ENCODE measurements at places on chromosomes 1 and 21.
A peak's percentile ranks its signal among the peaks of the same experiment; 100 is the strongest.

DNA sequence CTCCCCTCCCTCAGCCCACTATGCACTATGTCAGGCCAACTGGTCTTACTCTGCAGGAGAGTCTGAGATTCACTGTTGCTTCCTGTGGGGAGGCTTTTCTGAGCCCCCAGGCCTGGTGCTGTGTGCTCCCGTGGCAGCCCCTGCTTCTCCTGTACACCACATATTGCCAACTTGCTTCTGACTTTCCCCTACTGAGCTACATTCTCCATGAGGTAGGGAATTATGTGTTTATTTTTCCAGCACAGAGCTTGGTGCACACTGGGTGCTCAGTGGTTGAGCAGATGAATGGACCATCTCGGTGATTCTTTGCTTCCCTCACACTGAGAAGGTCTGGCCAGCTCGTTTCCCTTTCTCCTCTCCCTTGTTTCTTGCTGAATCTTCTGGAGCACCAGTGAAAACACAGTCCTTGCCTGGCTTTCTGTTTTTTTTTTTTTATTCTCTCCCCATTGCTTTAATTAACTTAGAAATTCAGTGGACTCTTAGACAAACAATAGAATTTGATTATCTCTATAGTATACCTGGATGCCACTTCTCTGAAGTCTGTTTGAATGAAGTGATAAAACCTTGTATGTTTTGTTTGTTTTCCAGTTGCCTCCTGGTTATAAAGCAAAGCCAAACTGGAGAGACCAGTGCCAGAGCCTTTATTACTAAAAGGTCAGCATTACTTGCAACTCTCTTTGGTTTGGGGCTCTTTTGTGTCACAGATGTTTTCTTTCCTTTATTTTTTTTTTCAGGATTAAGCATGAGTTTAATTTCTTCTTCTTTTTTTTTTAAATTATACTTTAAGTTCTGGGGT, 50.3 kb upstream of the CNIH3 start:
- no peak for DNase-seq

DNA sequence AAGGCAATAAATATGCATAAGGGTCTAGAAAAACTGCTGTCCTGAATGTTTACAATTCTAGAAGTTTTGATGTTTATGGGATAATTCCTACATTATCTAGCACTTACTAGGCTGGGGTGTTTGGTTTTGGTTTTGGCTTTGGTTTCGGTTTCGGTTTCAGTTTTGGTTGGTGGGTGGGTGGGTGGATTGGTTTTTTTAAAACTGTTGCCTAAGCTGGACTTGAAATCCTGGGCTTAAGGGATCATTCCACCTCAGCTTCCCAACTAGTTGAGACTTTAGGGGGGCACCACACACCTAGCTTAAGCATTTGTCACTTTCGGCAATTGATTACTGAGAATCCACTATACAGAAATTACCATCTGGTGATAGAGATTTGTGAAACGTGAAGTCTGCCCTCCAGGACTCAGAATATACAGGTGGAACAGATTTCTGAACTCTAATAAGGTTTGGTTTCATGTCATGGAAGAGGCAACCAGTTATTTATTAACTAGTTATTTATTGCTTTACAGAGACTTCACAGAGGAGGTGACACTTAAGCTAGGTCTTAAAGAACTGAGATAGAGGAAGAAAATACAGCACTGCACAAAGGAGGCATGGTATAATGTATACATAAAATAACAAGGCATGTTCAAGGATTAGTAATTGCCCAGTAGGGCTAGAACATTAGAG, 69.6 kb downstream of the PIK3R3 start:
- no peak for DNase-seq

DNA sequence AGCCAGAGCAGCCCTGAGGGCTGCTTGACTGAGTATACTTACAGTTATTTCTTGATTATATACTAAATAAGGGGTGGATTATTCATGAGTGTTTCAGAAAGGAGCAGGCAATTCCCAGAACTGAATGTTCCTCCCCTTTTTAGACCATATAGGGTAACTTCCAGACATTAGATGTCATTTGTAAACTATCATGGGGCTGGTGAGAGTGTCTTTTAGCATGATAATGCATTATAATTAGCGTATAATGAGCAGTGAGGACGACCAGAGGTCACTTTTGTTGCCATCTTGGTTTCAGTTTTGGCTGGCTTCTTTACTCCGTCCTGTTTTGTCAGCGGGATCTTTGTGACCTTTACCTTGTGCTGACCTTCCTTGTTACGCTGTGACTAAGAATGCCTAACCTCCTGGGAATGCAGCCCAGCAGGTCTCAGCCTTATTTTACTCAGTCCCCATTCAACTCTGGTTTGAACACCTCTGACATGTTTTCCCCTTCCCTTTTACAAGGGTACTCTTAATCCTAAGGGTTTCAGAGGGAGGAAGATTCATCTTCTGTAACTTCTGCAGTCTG, 16.2 kb downstream of the KCTD3 start:
- no peak for DNase-seq

- DNase-seq: no peak
Measured at GRCh38 chr1:14142397-14143100, 442.6 kb downstream of the PRDM2 start.

GRCh38 chr1:90358448-90358847, 358.7 kb downstream of the BARHL2 start:
- no peak for DNase-seq

DNA sequence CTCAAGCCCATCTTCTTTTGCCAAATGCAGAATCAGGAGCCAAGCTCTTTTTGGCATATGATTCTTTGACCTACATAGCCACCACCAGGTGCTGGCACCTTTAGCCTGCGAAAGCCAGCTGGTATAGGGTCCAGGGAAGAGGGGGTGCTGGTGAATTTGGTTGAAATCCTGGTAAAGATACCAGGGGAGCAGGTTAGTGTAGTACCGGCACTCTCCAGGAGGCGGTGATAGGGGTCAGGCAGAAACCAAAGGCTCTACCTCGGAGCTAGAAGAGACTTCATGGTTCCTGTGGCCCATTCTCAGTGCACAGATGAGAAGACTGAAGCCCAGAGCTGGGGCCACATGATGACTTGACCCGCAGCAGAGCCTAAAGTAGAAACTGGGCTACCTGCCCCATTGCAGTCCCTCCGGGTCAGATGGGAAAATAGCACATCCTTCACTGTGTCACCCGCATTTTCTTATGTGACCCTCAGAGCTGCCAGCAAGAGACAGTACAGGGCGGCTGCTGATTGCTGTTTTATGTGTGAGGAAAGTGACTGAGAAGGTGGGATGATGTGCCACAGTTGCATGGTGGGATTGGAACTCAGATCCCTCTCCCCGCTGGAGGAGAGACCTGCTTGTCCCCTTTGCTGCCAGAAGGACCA, 36.0 kb upstream of the IL19 start:
- peak; percentile 22 for DNase-seq

GRCh38 chr21:16476056-16476825, 746.5 kb downstream of the USP25 start:
- DNase-seq: no peak

DNA sequence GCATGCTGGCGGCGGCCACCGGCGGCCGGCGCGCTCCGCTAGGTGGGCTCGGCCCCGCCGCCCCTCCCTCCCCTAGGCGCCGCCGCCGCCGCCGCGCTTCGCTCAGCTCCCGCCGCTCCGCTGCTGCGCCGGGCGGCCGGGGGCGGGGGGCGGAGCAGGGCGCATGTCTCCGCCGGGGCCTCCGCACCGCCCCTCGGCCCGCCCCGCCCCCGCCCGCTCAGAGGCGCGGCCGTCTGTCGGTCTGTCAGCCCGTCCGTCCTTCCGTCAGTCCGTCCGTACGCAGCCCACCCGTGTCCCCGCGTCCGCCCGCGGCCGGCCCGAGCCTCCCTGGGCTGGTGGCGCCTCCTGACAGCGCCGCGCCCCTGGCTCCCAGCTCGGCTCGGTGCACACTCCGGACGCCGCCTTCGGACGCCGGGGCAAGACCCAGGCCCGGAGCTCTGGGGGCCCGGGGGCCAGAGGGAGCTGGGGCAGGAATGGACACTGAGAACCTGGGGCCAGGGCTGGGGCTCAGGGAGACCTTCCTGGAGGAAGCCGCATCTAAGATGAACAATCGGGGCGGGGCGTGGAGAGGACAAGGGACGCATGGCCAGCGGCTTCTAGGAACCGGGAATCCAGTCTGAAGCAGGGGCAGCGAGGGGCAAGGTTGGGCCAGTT, at the start of gene GPR153:
TSS of gene GPR153 (minus strand) at position 138 of the 654 bp plus-strand sequence. CDS start 6,193 bp downstream, outside the sequence.
- DNase-seq: no peak

DNA sequence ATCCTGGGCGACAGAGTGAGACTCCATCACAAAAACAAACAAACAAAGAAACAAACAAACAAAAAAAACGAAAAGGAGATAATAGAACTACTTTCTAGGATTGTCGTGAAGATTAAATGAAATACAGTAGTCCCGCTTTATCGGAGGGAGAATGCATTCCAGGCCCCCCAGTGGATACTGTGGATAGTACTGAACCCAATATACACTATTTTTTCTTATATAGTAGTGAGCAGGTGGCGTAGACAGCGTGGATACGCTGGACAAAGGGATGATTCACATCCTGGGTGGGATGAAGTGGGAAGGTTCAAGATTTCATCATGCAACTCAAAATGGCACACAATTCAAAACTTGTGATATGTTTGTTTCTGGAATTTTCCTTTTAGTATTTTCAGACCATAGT, 8.0 kb downstream of the SLC35F3 start:
- DNase-seq: no peak

- no peak for DNase-seq
Measured at GRCh38 chr1:109535481-109535880, 4.2 kb upstream of the GPR61 start.

GRCh38 chr1:12215118-12215961, 14.5 kb upstream of the VPS13D start:
- DNase-seq: no peak

DNA sequence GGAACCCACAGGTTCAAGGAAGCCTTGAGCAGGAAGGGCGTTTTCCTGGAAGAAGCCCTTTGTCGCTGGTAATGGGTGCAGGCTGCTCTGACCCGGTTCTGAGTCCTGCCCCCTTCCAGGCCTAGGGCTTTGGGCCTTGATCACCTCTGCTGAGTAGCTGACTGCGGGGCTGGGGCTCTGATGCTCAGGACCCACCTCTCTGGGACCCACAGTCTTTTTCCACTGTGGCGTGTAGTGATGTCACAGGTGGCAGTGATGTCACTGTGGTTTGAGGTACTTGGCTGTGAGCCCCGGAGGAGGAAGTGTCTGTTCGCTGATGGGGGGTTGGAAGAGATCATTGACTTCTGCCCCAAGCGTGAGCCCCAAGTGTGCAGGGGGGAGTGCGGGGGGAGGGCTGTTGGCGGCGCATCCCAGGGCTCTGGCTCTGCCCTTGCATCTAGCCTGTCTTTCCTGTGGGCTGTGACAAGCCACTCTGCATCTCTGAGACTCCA, 6.9 kb downstream of the TNFRSF1B start:
- no peak for DNase-seq

DNA sequence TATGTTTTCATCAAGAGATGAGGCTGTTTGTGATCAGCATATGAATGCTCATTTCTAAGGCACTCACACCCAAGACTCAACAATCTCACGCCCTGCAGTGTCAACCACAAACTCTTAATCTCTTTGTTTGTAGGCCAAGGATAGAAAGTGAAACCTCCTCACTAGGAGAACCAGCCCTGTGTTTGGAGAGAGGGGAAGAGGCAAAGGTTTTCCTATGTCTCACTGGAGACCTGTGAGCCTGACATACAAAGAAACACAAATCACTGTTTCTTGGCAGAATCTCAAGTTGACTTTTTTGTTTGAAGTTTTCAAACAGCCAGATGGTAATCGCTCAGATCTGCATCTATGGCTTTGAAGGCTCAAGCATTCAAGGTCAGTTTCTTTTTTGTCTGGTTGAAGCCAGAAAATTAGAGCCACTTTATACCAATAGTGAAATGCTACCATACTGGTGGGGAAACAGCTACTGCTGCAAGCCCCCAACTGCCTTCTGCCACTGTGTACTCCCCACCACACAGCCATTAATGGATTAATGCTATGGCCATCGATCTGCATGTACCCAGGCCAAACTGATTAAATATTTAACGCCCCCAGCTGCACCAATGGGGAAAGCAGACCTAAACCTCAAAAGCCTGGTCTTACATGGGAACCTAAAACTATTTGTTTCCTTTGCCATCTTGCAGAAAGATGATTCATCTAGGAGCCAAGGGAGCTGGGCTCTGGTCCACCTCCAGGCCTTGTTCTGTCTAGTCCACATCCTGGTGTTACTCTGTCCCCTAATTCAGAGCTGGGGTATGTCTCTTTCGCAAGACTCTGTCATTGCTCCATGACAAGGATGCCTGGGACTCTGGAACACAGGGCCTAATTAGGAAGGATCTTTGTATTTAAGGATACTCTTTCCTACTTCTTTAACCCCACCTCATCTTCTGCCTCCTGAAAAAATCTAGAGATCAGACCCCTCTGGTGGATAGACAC, 16.3 kb downstream of the PDZK1 start:
- no peak for DNase-seq

- DNase-seq: no peak
Measured at GRCh38 chr1:66327588-66327987, 206.4 kb upstream of the SGIP1 start.

- no peak for DNase-seq
Measured at GRCh38 chr1:236156512-236157208, 14.3 kb downstream of the GPR137B start.

DNA sequence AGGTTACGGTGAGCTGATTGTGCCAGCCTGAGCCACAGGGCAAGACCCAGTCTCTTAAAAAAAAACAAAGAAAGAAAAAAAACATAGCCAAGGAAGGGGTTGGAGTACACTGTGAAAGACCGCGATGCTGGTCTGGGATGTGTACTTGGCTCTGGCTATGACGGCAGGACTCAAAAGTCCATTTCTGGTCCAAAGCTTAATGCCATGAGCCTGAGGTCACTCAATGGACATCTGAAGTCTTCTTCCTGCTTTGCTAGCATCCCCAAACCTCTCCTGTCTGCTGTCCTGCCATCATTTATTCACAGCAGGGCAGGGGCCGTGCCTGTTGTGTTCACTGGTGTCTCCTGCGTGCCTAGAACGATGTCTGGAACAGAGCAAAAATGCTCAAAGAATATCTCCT, 1.5 kb upstream of the ARHGEF10L start:
- DNase-seq: no peak

DNA sequence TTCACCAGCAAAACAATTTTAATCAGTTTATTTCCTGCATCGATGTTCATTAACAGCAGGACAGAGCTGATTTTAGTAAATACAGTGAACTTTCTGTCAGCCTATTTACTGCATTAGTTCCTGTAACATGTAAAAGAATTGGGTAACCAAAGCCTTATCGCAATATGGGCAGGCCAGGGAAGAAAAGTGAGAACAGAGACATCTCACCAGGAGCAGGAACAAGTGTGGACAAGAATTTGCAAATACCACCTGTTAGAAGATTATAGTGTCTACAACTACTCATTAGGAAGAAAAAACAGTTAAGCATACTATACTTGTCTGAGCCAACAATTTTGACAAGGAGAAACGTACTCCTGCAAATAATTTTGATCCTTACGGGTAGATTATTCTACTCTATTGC, 1293.9 kb downstream of the PLA2G4A start:
- no peak for DNase-seq

DNA sequence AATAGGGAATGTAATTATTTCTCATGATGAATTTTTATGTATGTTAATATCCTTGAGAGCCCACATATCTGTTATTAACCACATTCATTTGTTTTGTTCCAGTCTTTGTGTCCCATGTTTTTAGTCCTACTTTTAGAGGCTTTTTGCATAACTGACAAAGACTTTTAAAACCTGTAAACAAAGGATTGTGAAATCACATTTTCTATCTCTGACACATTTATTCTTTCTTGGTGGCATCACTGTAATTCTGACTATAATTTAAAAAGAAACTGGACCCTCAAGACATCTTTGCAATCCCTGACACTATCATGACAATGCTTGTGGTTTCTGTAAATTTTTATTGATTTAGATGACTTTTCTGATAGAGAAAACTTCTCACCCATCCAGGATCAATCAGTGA, 313.1 kb downstream of the SIPA1L2 start:
- no peak for DNase-seq

GRCh38 chr1:52904927-52905698, 16.4 kb downstream of the ECHDC2 start:
- no peak for DNase-seq
